Activated CD8-positive, alpha-beta T cell treated with anti-CD3 and anti-CD28 coated beads, Interleukin-2, amount 10 ng/mL, durations not matched to agents 7 days and 5 days (primary cell): ENCODE measurements at places on chromosomes 7 and 10.

DNA sequence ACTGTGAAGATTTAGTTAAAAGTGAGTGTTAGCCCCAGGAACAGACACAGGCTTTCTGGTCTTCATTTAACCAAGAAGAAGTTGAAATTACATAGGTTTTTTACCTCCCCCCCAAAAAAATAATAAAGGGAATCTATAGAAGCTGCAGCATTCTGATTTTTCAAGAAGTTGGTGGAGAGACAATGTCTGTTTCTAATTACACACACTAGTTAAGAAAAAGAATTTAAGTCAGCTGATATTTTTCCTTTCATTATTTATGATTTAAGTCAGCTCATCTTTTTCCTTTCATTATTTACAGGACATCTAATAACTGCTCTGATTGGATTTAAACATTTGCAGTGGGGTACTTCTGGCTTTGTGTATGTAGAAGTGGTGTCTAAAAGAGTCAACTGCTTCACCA, 201.4 kb upstream of the NRP1 start:
- H3K4me1 ChIP-seq, result no peaks in the 10 kb centered on the region
- H3K27ac ChIP-seq, result no peak overlapping the region
- H3K27me3 ChIP-seq, result no peaks in the 10 kb centered on the region
- no peak for DNase-seq

DNA sequence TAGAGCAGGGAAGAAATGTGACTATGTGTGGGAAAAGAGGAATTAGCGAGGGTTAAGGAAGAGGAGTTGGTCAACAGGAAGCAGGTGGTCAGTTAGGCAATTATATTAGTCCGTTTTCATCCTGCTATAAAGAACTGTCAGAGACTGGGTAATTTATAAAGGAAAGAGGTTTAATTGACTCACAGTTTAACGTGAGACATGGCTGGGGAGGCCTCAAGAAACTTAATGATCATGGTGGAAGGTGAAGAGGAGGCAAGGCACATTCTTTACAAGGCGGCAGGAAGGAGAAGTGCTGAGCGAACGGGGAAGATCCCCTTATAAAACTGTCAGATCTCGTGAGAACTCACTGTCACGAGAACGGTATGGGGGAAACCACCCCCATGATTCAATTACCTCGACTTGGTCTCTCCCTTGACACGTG, 35.0 kb downstream of the RAMP3 start:
- H3K4me3 ChIP-seq, result no peak overlapping the region
- no peaks in the 10 kb centered on the region for H3K36me3 ChIP-seq
- no peak overlapping the region for H3K27ac ChIP-seq
- peaks cover 20% of the 10 kb centered on the region for H3K27me3 ChIP-seq

- no peak overlapping the region for H3K27ac ChIP-seq
- no peak overlapping the region for H3K4me3 ChIP-seq
- H3K4me1 ChIP-seq, result no peaks in the 10 kb centered on the region
- H3K27me3 ChIP-seq, result peaks cover 15% of the 10 kb centered on the region
- DNase-seq, result no peak
Observed at GRCh38 chr10:113305871-113306270, 247.0 kb upstream of the HABP2 start.

DNA sequence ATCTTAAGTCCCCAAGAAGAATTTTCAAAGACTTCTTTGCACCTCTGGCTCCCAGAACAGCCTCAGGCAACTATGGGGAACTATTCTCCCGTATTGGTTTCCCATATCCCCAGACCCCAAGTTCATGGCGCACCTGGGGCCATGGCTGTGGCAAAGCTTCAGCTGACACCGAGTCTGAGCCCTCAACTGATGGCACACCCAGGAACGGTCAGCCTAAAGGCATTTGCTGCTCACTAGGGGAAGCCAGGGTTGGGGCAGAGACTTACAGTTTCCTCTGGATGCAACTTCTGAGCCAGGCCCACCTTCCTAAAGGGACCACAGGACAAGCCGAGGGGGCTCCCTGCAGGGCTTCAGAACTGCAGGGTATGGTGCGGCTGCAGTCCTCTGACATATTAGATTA, 13.7 kb upstream of the CPA1 start:
- no peaks in the 10 kb centered on the region for H3K27me3 ChIP-seq
- H3K27ac ChIP-seq, result no peak overlapping the region
- no peak overlapping the region for H3K4me3 ChIP-seq
- H3K4me1 ChIP-seq, result peaks cover 27% of the 10 kb centered on the region
- peaks cover 2% of the 10 kb centered on the region for H3K36me3 ChIP-seq
